Vagina (tissue), 2 donors: ENCODE measurements at places on chromosomes 3 and 15. TPM values are rescaled to one million over a fixed set of nuclear protein-coding genes. Genes with fewer than 3 reads are reported as not detected.

- DNase-seq, result no peak
These were observed 48.7 kb downstream of the ARRDC4 start for GRCh38 chr15:98009169-98009568.

- DNase-seq, result no peak
These were observed 112.7 kb downstream of the OXSM start for GRCh38 chr3:25902586-25902985.

GRCh38 chr3:161025911-161026310, 79.2 kb downstream of the B3GALNT1 start:
- no peak for DNase-seq

GRCh38 chr15:66096688-66097058, 156.9 kb downstream of the MEGF11 start:
- DNase-seq, result no peak

DNA sequence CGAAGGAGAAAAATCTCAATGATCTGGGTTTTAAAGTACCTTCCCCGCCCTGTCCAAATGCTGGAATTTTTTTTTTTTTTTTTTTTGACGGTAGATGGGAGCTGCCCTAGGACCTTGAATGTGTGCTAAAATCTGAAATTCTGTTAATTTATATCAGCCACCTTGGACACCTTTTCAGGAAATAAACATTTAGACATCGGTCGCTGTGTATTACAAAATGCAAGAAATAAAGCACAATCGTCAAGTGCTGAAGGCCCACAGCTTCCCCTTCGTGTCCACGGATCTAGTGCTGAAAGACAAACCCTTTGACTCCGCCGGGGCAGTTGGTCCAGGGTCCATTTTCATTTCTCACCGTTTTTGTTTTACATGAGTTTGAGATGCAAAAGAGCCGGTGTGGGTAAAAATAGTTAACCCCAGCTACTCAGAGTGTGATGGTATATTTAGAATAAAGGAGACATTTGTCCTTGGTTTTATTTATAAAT, 90.2 kb upstream of the CHD2 start:
- DNase-seq, result no peak

GRCh38 chr15:66842710-66843441, 140.8 kb downstream of the SMAD6 start:
- no peak for DNase-seq

DNAH1 gene
- total RNA-seq, result 12.3 TPM

REC114 gene
- total RNA-seq, result not detected

GALNT15 gene
- 225 TPM for total RNA-seq

GRCh38 chr3:24945563-24945962, 450.9 kb upstream of the THRB start:
- DNase-seq, result no peak

SLC28A2 gene
- total RNA-seq, result not detected

DNA sequence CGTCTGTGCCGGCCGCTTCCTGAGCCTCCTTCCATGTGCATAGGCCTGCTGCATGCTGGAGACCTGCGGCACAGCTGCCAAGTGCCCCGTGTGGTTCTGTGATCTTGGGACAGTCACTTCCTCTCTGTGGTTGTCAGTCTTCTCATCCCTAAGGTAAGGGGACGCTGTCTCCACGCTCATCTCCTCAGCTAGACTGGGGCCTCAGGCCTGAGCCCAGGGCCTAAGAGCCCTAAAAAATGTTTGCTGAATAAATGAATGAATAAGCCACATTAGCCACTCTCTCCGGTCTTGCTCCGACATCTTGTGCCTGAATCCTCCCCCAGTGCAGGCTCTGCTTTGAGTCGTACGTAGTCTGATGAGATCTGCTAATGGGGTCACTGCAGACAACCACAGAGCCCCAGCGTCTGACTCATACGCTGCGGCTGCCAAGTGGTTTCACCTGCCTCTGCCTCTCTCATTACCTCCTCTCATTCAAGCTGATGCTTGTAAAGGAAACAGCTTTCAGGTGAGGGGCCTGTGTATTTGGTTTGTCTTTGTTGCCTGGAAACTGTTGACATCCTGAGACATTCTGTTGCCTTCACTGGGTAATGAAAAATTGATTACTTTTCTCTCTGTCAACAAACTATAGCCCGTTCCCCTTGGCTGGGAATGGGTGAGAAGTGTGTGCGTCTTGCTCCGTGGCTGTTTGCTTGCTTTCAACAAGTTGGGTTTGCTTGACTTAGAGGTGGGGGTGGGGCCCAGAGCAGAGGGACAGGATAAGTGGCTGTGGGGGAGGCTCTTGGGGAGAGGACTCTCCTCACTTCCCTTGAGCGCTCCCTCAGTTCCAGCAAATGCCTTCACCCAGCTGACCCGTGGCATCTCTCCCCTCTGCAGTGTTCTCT, 15.9 kb downstream of the RPLP1 start:
- peak; percentile 40 for DNase-seq

- DNase-seq, result no peak
These were observed 37.1 kb downstream of the MYO5C start for GRCh38 chr15:52258461-52258860.

CYP1A1 gene
- 1.5 TPM for total RNA-seq

PSTPIP1 gene
- 13.3 TPM for total RNA-seq

- no peak for DNase-seq
These were observed 114.7 kb upstream of the PLCL2 start for GRCh38 chr3:16770021-16770420.

DNA sequence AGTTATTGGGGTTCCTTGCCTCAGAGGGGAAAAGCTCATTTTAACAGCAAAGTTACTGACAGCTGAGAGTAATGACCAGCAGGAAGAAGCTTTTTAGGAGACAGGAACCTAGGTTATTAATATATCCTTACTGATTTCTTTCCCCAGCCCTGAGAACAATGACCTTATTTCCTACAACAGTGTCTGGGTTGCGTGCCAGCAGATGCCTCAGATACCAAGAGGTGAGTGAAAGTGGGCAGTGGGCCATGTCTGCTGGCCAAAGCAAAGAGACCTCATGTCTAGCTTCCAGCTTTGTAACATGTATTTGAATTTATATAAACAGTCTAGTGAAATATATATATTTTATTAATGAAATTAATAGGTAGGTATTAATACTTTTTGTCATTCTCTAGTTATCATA, 5.0 kb downstream of the CCNDBP1 start:
- no peak for DNase-seq

GRCh38 chr3:32632533-32633265, 52.3 kb upstream of the CNOT10 start:
- DNase-seq, result no peak

- no peak for DNase-seq
These were observed 72.0 kb downstream of the CCNL1 start for GRCh38 chr3:157087780-157088600.

DNA sequence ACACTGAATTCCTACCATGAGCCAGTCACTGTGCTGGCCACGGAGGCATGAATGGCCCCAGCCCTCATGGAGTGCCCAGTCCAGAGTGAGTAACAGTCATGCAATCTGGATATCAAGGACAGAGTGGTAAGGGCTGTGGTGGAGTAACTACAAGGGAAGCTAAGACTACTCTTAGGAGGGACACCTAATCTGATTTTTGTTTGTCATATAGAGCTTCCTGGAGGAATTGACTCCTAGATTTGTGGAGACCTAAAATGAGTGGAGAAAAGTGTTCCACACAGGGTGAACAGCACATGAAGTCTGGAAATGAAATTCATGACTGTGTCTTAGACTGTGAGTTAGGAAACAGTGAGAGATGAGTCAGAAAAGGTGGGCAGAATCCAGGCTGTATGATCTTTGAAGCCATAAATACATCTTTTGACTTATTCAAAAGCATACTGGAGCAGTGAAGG, 219.9 kb downstream of the NFKBIZ start:
- no peak for DNase-seq

CACNA2D3 gene
- total RNA-seq, result 17.2 TPM
